CD4-positive, alpha-beta T cell (primary cell): ENCODE measurements at places on chromosomes 1 and 21.
A peak's percentile ranks its signal among the peaks of the same experiment; 100 is the strongest.

GRCh38 chr1:93964777-93965200, 55.6 kb upstream of the GCLM start:
- no peak for DNase-seq

DNA sequence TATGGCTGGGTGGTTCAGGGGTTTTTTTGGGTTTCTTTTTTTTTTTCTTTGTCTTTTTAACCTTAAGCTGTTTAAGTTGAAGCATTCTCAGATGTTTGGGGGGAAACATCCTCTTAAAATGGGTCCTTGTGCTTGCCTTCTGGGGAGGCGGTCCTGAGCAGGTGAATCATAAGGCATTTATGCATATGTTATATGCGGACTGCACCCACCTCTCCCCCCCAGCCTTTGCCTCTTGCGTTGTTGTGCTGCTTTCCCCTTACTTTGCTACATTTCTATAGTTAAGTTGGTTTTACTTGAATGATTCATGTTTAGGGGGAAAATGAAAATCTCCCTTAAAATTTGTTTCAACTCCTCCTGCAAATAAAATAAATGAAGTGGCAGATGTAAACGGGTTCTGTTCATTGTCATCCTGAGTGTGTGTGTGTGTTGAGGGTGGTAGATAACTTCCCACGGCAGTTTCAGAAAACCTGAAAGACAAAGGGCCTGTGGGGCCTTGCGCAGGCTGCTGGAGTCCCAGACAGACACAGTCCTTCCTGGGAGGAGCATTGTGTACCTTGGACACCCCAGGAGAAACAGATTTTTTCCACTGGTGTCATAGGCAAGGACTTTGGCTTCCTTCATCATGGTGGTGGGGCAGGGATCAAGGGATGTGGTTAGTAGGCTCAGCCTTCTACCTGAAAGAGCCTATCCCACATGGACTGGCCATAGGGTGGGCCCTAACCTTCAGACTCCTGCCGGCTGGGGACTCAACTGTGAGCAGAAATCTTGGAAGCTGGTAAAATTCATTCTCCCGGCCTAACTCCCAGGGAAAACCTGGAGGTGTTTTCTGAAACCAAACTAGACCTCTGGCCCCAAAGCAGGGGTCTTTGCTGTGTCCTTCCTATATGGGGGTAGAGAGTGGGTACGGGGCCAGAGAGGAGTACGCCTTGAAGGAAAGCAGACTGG, 926 bp upstream of the SH3D21 start:
- no peak for DNase-seq

GRCh38 chr1:14599800-14600199, 1.3 kb downstream of the KAZN start:
- DNase-seq, result no peak

GRCh38 chr1:70044832-70045231, 160.5 kb downstream of the LRRC40 start:
- no peak for DNase-seq

GRCh38 chr1:205430696-205431305, 8.9 kb upstream of the LEMD1 start:
- DNase-seq, result peak; percentile 41

- no peak for DNase-seq
Observed at GRCh38 chr1:47781171-47781959, 215.8 kb downstream of the TRABD2B start.

DNA sequence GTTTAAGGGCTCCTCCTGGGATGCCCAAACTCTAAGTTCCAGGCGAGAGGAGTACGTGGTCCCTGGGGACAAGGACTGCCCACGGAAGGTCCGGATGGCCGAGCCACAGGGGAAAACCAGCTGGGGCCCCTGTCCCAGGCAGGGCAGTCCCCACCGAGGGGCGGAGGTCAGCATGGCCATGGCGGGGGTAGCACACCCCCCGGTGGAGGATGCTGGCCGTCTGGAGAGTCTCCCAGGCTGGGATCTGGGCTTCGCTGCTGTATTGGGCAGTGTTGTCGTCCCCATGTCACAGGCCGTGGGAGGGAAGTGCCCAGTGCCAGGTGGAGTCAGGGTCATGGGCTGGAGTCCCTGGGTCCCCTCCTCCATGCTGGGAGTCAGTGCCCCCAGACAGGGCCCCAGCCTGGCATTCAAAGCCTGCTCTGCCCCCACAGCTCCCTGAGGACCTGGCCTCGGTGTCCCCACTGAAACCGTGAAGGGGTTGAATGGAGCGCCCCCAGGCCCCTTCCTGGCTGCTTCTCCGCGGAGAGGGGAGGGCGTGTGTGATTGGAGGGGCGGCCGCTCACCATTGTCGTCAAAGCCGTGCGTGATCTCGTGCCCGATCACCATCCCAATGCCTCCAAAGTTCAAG, 6.8 kb downstream of the PRXL2B start:
- peak; percentile 26 for DNase-seq

DNA sequence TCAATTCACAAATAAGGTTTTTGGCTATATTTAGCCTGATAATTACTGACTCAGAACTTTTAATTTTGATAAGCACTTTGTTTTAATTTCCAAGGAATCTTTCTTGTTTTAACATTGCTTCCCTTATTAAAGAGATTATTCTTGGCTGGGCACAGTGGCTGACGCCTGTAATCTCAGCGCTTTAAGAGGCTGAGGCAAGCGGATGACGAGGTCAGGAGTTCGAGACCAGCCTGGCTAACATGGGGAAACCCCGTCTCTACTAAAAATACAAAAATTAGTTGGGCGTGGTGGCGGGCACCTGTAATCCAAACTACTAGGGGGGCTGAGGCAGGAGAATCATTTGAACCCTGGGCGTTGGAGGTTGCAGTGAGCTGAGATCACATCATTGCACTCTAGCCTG, 13.8 kb downstream of the ALG14 start:
- DNase-seq, result no peak

- DNase-seq, result no peak
Observed at GRCh38 chr1:85463731-85464496, 1.0 kb downstream of the DDAH1 start.

DNA sequence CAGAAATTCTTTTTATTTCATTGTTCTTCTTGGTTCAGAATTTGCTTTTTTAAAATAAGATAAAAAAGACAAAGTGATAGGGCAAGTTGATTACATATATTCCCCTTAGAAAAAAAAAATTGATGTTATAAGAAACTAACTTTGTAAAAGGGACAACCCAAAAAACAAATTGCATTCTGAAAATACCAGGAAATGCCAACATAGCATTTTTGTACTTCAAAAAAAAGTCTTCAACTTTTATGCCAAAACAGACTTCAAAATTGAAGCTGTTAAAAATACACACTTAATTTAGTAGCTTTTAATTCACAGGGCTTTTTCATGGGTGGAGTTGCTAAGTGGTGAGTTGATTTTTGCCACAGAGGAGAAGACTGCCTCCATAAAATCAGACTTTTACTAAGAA, 70.9 kb downstream of the ODF2L start:
- DNase-seq, result no peak

GRCh38 chr1:25008192-25008485, 78.1 kb upstream of the RUNX3 start:
- DNase-seq, result no peak

DNA sequence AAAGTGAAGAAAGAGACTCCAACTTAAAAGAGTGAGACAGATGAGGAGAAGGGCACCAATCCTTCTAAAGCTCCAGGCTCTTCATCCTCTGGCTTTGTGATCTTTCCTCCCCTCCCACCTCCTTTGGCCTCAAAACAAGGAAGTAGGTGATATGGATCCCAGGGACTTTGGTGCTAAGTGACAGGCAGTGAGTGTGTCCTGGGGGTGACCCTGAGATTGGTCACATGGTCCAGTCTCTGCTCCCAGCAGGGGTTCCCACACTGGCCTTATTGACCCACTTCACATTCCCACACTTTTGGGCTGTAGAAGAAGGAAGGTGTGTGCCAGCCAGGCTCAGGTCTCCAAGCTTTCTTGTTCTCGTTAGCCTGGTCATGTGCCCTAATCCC, 401.2 kb upstream of the PROX1 start:
- DNase-seq, result no peak

- no peak for DNase-seq
Observed at GRCh38 chr1:197156692-197157091, 10.2 kb upstream of the ASPM start.

DNA sequence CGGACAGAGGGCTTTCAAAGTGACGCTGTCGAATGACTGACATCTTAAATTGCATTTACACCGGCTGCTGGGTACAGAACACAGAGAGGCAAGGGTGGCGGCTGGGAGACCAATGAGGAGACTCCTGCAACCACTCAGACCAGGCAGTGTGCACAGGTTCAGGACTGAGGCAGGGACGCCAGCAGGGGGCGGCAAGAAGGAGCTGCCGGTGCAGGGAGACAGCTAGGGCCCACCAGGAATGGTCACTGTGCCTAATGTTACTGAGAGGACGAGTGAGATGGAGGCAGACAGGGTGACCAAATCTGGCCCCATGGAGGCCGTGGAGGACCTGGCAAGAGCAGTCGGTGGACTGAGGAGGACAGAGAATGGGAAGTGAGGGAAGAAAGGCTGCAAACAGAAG, 23.5 kb downstream of the GLIS1 start:
- DNase-seq, result no peak

GRCh38 chr21:35045542-35046262, 3.4 kb downstream of the RUNX1 start:
- peak; percentile 67 for DNase-seq

DNA sequence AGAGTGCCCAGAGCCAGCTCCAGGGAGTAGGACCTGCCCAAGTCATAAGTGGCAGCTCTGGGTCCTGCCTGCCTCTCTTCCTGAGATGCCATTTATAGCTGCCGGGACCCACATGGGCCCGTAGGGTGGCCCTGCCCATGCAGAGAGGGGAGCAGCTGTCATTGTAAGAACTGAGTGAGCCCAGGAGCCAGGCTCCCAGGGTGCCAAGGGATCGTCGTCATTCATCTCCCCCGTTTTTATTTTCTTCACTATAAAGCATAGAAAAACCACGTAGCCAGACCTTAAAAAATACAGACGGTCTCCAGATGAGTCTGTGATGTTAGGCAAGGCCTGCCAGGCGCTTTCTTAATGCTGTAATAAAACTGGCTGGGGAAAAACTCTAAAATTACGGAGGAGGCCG, 90.7 kb downstream of the IGSF21 start:
- no peak for DNase-seq

GRCh38 chr1:212609701-212610574, 1.4 kb downstream of the ATF3 start:
- DNase-seq, result no peak

DNA sequence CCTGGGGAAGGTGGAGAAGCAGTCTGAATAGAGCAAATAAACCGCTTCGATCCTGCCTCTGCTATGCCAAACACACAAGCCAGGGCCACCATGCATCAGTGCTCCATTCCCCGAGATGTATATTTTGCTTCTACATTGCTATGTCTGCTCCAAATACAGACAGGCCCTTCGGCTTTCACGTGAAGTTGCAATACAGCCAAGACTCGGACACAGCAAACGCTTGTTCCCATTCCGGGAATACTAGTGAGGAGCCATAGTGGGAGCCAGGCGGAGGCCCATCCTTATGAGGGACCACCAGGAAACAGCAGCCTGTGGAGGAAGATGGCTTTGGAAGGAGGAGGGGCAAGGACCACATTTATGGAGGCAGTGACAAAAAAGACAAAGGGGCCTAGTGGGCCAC, 22.6 kb downstream of the ERI3 start:
- DNase-seq, result no peak

GRCh38 chr1:7302873-7303272, 468.2 kb upstream of the VAMP3 start:
- no peak for DNase-seq

DNA sequence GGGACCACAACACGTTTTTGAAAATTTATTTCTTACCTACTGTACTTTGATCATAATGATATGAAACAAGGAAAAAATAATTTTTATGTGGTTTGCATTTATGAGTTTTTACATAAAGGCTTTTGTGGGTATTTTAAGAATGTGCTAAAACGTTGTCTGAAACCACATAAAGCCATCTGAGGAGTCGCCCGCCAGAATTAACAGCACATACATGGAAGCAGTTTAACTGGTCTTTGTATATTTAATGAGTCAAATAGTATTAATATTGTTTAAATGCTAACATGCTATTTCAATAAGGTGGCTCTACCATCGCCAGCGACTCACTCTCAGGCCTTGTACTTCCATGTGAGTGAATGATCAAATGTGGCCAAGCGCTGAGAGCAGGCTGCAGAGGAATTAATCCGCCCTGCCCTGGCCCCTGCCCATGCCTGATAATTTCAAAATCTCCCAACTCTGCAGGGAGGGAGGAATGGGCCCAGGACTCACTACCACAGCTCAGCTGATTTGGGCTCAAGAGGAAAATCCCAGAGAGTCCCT, 49.6 kb downstream of the SLC66A1 start:
- no peak for DNase-seq

DNA sequence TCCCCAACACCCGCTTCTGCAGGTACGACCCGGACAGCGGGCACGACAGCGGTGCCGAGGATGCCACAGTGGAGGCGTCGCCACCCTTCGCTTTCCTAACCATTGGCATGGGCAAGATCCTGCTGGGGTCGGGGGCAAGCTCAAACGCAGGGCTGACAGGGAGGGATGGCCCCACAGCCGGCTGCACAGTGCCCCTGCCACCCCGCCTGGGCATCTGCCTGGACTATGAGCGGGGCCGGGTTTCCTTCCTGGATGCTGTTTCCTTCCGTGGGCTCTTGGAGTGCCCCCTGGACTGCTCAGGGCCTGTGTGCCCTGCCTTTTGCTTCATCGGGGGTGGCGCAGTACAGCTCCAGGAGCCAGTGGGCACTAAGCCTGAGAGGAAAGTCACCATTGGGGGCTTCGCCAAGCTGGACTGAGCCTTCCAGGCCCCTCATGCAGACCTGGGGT, 10.1 kb downstream of the TRIM46 start:
- DNase-seq, result no peak

DNA sequence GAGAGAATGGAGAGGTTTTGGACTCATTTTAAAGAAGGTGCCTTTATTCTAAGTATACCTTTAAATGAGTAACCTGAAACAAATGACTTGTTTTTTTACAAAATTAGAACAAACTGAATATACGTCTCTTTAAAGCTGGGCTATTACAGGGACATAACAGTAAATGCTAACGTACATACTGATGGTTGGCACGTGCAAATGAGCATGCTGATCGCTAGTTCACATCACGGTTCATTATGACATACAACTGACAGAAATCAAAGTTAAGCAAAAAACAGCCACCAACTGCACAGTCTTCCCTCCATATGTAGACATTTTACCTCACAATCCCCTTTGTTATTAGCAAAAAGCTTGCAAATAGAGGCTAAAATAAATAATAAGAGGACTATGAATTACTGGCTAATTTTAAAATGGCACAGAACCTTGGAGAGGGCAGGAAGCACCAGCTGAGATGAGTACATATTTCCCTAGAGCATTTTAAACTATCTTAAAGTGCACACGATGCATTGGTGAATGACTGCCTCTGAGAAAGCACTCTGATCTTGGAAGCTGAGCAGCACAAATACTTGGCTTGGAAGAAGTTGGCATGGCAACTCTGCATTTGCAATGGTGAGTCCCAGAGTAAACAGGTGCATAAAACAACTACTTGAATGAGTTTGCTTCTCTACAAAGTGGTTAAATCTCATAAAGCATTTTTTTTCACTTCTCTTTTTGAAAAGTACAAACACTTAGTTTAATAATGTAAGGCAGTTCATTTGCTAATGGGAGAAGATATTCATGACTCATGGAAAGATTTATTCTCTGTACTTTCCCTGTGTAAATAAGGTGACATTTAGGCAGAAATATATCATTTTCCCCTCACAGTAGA, 204.7 kb downstream of the LHX8 start:
- no peak for DNase-seq
